GM23338 (cell line): ENCODE measurements at places on chromosomes 1 and 21.

DNA sequence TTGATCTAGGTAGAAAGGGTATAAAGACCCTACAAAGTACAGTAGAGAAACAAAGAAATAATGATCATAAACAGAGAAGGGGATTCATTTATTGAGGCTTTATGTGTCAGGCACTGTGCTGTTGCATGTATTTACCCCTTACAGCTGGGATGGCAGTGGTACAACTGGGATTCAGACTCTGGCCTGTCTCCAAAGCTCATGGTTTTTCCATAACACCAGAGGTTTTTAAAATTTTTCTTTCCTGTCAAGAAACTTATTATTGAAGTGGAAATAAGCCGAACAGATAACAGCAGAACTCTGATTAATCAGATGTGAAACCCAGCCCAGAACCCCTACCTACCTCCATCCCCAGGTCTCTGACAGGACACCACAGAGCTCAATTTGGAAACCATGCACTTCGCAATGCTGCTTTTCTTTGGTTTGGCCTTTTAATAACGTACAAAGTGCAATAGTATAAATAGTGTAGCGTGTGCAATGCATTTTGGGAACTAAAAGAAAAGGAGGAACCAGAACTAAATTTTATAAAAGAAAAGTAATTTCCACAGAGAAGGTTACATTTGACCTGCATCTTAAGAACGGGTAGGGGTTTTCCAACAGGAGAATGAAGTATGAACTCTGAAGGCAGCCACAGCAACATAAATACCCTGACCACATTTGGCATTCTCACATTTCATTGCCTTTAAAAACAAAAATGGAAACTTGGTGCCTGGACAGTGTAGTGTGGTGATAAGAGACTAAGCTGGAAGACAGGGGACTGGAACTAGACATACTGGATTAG lies 92.0 kb upstream of the S1PR1 start:
- no peak for DNase-seq

DNA sequence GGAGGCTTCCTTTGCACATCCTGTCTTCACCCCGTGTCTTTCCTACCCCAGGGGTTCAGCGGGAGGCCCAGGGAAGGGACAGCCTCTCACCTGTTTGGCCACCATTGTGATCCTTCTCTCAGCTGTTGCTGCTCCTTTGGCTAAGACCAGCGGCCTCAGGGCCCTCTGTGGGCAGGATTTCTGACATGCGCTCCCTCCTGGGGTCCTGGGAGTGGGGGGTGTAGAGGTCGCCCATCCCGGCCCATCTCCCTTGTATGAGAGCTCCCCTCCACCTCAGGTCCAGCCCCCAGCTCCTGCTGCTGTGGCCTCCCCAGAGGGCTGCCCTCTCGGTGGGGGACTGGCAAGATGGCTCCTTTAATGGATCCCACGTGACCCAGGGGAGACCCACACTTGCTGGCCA lies 120.5 kb downstream of the PRDM2 start:
- DNase-seq, result no peak

- no peak for DNase-seq
These were observed 2.4 kb downstream of the SPSB1 start for GRCh38 chr1:9294910-9295636.

DNA sequence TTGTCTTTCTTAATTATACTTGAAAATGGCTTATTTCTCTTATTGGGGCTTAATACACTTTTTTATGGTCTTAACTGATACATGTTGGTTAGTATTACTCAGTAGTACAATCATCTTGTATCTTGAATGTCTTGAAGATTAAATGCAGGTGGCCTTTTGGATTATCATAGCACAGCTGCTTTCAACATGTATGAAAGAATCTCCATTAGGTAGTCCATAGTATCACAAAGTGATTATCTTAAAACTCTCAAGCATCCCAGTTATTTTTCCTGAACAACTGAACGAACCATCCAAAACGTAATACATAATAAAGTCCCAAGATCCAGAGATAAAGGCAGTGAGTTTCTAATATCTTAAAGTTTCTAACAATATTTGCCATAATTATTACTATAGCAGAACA lies 51.7 kb upstream of the MYOCOS start:
- no peak for DNase-seq

GRCh38 chr21:26391166-26391565 lies 181.9 kb downstream of the CYYR1 start:
- DNase-seq, result no peak

GRCh38 chr21:25025596-25025995 lies 581.7 kb downstream of the MRPL39 start:
- DNase-seq, result no peak

DNA sequence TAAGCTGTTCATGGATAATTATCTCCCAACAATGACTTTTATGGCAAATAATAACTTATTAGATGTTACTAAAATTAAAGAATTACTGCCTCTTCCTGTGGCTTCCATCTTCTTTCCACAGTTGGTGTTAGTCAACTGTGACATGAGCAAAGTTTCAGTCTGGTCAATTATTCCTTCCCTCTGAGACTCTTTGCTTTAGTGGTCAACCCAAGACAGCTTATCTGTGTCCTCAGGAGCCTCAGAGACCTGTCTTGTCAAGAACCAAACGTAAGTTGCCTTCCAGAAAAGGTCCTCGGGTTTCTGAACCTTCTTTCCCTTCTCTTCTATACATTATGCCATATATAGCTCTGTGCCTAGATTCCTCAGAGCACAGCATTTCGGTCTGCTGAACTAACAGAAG lies 263.2 kb upstream of the ZP4 start:
- no peak for DNase-seq

DNA sequence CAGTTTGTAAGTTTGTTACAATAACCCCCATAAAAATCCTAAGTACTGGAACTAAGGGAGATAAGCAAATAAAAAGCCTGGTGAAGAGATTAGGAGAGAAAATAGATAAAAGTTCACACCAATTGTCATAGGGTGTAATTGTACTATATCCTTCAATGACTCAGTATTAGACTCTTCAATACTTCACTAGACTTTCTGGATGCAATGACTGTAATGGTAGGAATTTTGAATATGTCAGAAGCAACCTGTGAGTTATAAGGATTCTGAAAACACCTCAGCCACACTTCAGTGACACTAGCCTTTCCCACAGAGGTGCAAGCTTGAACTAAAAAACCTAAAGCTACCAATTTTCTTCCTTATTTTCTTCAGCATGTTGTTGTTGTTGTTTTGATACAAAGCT lies 147.9 kb downstream of the PTGER3 start:
- no peak for DNase-seq

DNA sequence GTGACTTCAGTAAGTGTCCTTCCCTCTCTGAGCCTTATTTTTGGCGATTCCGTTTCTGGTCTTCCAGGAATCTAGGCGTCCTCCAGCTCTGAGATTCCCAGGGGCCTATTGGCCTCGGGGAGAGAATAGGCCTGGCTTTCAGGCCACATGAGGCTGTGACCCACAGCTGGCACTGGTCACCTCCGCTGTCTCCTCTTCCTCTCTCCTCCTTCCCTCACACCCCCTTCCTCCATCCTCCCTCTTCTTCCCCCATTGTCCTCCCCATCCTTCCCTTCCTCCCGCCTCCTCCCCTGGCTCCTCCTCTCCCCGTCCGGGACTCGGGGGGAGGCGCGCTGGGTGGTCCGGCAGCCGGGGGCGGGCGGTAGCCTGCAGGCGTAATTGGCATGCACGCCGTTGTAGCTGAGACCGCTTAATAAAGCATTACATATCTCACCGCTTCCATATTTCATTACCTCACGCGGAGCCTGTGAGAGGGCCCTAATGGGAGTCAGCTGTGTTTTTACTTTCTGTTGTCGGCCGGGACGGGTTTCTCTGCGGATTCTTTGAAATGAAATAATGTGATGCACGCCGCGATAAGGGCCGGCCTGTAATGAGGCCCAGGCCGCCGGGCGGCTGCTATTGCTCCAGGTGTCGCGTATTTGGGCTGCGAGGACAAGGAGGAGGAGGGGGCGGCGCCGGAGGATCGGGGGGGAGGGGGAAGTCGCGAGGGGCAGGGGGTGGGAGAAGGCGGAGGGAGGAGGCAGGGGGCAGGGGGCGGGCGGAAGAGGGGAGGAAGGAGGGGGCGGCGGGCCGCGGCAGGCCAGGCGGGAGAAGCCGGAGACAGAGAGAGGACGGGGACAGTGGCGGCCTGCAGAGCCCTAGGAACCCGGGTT lies 95.3 kb downstream of the FOXD2 start:
- peak; percentile 88 for DNase-seq

- DNase-seq, result no peak
These were observed 8.0 kb downstream of the RRP1B start for GRCh38 chr21:43667191-43667904.

DNA sequence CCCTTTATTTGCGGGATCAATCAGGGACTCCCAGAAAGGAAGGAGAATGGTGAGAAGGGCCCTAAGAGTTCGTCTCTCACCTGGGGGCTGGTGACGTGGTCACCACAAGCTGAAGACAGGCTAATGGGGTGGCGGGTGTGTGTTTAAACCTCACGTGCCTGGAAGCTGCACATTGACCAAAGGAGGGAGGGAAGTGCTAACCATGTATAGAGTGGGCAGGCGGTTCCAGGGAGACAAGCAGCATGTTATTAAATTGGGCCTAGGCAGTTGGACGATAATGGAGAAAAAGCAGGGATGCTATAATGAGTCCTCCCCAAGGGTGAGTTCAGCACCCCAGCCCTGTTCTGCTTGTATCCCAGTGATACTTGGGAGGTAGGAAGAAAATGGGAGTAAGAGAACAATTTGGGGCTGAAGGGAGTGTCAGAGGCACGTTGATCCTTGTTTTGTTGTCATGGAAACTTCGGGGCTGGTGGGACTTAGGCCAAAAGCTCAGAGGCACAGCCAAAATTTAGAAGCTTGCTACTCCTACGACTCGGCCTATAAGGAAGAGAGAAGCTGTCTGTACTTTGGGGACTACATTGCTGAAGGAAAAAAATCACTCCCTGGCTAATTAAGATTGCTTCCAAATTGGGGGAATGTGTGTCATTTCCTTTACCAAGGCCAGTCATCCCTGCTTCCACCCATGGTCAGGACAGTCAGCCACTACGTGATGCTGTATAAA lies 33.2 kb upstream of the EPHA8 start:
- DNase-seq, result peak; percentile 37

DNA sequence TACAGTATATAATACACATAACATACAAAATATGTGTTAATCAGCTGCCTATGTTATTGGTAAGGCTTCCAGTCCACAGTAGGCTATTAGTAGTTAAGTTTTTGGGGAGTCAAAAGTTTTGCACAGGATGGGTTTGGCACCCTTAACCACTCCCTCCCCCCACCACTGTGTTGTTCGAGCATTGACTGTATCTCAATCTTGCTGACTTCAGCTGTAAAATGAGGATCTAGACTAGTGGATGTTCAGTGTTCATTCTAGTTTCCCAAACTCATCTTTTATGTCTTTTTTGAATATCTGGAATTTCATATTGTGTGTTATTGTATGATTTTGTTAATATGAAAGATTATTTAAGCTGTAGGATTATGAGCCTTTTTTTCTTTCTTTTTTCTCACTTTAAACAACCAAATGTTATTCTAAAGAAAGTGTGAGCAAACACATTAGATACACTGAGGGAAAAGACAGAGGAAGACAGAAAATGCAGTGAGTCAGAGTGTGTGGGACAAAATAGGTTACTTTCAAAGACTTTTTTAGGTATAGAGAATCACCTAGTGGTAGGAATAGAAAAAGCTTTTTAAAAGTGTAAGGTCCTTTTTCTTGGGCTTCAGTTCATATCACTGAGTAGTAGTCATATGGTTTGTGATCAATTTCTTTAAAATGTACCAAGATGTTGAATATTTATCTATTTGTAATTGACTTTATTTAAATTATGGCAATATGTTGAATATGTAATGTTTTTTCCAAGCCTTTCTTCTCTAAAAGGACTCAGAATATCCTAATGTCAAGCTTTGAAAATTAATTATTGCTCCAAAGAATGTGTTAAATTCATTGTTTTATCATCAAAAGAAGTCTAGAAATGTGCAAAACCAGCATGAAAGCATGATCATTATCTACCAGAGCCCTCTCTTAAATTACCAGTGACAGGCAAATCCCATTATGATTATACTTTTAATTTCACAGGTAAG lies 17.9 kb upstream of the CENPF start:
- peak; percentile 71 for DNase-seq

- no peak for DNase-seq
These were observed 31.4 kb downstream of the SLC30A7 start for GRCh38 chr1:100927276-100927675.

GRCh38 chr1:193059282-193060114 lies at the start of the genes RO60 and UCHL5:
Gene RO60, plus strand, starts transcription at chr1:193059612. Its CDS starts 9,443 bp downstream, at chr1:193069055.
Gene UCHL5, minus strand, starts transcription at chr1:193059360. Its CDS starts 100 bp downstream, at chr1:193059260.
- DNase-seq, result peak; percentile 98

DNA sequence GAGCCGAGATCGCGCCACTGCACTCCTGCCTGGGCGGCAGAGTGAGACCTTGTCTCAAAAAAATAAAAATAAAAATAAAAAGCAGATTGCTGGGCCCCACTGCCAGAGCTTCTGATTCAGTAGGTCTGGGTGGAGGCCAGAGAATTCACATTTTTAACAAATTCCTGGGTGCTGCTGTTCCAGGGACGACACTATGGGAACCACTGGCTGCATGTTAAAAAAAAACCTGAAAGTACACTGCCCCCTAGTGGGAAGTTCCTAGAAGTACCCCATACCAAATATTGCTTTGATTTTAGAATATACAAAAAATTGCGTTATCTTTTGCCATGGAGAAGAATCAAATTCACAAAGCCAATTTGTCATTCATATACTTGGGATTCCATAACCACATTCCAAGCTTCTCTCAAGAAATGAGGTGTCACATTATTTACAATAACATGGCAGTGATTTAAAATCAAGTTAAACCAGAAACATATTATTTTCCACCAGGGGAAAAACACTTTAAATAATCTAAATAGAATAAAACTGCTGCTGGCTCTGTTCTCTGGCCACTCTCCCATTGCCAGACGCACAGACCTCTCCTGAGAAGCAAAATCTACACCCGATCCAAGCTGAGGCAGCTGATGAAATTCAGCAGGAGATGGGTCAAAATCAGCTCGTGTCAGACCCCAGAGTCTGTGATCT lies 27.4 kb downstream of the SYF2 start:
- DNase-seq, result peak; percentile 83

DNA sequence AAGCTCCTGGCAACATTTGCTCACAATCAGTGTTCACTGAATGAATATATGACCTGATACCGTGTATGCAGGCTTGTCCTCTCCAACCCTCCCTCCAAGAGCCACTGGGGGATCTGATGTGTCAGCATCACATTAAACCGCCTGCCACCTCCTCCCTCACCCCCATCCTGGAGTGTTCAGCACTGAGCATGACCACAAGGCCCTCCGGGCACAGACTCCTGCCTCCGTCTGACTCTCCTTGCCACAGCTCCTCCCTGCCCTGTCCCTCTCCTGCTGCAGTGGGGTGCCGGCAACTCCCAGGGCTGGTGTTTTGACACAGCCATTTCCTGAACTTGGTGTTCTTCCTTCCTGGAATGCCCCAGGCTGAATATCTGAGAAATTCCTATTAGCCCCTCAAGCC lies 136.7 kb downstream of the FCRL5 start:
- no peak for DNase-seq

- no peak for DNase-seq
These were observed 125.0 kb downstream of the ADSS2 start for GRCh38 chr1:244326757-244327156.

- DNase-seq, result no peak
These were observed 4.3 kb downstream of the REN start for GRCh38 chr1:204161609-204162493.
